Hepatocyte (in vitro differentiated cells): ENCODE measurements at places on chromosomes 3 and 15. TPM values are rescaled to one million over a fixed set of nuclear protein-coding genes. Genes with fewer than 3 reads are reported as not detected.

Gene CSPG5
- 0.32 and 0.34 TPM in 2 replicates for polyA plus RNA-seq

DNA sequence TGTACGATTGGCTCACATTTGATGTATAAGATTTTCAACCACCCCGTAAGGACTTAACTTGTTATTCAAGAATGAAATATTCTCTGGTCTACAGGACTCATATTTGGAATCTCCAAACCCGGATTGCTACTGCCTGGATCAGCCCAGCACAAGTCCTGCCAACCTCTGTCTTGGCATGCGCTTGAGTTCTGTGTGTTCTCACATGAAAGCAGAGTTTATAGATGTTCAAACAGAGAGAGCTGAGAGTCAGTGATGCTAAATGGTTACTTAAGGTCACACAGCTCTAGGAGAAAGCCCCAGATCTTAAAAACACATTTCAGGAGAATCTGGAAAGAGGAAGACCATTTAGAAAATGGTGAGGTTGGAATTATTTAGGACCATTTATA is 268.0 kb upstream of the TBL1XR1 start:
- DNase-seq = no peak

DNA sequence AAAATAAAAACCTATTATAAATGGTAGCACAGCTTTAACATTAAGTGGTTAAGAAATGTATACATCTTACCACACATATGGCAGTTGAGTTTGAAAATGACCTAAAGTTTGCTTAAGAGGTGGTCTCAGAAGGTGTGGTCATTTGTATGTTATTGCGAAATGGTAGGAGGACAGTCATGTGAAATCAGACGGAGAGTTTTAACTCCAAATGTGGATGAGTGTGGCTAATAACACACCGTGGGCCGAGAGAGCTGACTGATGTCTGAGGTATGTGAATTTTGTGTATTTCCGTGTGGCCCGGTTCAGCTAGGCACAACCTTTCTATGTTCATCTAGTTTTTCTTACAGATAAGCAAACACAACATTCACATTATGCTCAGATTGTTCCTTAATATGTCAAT is 71.9 kb downstream of the ARNT2 start:
- DNase-seq = no peak

Gene CACNA2D3
- 1.3 and 2.5 TPM in 2 replicates for polyA plus RNA-seq

GRCh38 chr15:79973456-79974195 is 2.6 kb upstream of the BCL2A1 start:
- no peak for DNase-seq

- DNase-seq = no peak
Observed at GRCh38 chr3:81442758-81443456, 318.5 kb downstream of the GBE1 start.

DNA sequence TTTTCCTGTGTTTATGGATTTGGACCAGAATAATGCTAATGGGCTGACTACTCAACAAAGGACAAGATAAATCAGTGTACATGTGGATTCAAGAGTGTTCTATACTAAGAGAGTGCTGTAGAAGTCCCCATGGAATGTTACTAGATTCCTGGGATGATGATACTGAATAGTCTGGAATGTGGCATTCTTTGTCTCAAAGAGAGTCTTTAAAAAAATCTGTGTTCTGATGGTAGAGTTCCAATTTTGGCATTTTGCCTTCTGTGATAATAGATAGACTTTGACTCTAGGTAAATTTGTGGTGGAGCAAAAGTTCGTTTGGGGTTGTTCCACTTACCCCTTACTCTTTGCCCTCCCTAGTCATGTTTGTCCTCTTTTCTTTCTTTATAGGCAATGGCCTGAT is 43.7 kb downstream of the NMD3 start:
- DNase-seq = no peak

- DNase-seq = peak; percentile 90
Observed at GRCh38 chr3:192917404-192918274, at the start of gene MB21D2. TSS of gene MB21D2 (minus strand) at chr3:192917856. CDS start at chr3:192917840, 16 bp downstream.

DNA sequence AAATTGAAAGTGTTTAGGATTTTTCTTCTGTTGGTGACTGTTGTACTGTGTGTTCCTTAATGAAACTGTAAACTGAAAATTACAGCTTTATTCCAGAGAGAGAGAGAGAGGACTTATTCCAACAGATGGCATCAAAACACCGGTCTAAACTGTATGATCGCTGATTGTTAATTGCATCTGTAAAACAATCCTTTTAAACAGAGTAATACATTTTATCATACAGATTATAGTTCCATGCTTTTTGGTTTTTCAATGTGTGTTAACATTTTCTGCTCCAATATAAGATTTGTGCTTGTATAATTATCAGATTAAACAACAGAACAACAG is 289.7 kb upstream of the DNAJC19 start:
- no peak for DNase-seq

GRCh38 chr3:133152681-133153220 is 114.6 kb downstream of the TMEM108 start:
- DNase-seq = no peak

Gene NOX5
- not detected in 2 replicates for polyA plus RNA-seq

- no peak for DNase-seq
Observed at GRCh38 chr3:36305929-36306520, 74.3 kb upstream of the STAC start.

- peak; percentile 38 for DNase-seq
Observed at GRCh38 chr15:62549345-62549970, 384.4 kb upstream of the C2CD4B start.

Gene CFAP92
- 0.35 and 1.0 TPM in 2 replicates for polyA plus RNA-seq

DNA sequence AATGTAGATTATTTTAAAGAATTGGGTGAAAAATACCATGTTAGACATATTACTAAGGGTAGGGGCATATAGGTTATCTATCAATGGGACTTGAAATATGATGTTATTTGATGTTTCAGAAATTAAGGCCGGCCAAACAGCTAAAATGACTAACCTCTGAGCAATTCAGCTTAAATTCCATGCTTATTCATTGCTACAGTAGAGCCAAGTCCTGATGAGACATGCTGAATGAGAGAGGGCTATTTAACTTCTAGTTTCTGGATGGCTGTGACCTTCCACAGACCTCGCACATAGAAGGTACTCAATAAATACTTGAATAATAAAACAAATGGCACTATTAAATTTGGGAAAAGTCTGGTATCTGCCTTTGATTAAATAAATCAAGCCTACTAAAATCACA is 175.6 kb upstream of the WNT5A start:
- no peak for DNase-seq

- DNase-seq = no peak
Observed at GRCh38 chr15:56960116-56960515, 41.7 kb downstream of the TCF12 start.

GRCh38 chr3:196621611-196622010 is 17.9 kb upstream of the NRROS start:
- DNase-seq = no peak

- peak; percentile 23 for DNase-seq
Observed at GRCh38 chr15:82871358-82871757, 61.9 kb downstream of the WHAMM start.

GRCh38 chr3:170992854-170993253 is 33.7 kb downstream of the SLC2A2 start:
- no peak for DNase-seq

Gene ZNF197
- polyA plus RNA-seq = 5.3 and 7.1 TPM in 2 replicates

Gene GPD1L
- 6.8 and 7.5 TPM in 2 replicates for polyA plus RNA-seq

DNA sequence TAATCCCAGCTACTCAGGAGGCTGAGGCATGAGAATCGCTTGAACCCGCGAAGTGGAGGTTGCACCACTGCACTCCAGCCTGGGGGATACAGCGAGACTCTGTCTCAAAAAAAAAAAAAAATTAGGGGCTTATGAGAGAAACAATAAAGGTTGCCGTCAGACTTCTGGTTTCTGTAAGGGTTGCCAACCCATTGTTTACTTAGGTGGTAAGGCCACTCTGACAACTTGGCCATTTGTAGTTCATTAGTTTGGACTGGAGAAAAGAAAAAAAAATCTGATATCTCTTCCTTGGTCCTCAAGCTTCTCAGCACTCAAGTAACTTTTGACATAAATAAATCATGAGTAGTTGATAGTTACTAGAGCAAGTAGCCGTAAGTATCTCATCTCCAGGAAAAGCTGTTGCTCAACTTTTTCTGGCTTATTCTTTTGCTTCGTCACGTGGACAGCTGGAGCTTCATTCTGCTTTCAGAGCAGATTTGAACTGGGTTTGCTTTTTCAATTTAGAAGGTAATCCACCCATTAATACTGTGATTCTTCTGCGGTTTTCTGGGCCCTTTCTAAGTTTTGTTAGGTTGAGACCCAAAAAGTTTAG is 9.4 kb downstream of the SNX1 start:
- peak; percentile 42 for DNase-seq

DNA sequence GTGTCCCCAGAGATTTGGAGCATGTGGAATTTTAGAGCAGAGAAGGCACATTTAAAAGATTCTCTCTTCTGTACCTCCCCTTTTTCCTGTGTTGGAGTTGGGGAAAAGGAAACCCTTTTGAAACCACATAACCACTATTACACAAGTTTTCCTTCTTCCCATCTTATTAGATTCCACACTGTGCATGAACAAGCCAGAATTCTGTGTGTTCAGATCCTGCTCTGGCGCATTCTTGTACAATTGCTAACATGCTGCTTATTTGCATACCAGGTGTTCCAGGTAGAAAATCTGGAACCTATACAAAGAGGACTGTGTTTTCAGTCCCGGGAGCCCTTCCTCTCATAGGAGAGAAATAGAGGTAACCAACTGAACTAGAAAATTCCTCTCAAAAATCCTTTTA is 2.6 kb upstream of the CIB2 start:
- peak; percentile 37 for DNase-seq

- DNase-seq = no peak
Observed at GRCh38 chr15:22831473-22831872, 7.0 kb upstream of the NIPA2 start.

DNA sequence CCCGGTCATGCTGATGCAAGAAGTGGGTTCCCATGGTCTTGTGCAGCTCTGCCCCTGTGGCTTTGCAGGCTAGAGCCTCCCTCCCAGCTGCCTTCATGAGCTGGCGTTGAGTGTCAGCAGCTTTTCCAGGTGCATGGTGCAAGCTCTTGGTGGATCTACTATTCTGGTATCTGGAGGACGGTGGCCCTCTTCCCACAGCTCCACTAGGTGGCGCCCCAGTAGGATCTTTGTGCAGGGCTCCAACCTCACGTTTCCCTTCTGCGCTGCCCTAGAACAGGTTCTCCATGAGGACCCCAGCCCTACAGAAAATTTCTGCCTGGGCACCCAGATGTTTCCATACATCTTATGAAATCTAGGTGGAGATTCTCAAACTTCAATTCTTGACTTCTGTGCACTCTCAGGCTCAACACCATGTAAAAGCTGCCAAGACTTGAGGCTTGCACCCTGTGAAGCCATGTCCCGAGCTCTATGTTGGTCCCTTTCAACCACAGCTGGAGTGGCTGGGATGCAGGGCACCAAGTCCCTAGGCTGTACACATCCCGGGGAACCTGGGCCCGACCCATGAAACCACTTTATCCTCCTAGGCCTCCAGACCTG is 238.4 kb upstream of the MDFIC2 start:
- peak; percentile 70 for DNase-seq

- DNase-seq = no peak
Observed at GRCh38 chr3:179921500-179921899, 115.2 kb downstream of the PEX5L start.

Gene TRPM1
- polyA plus RNA-seq = not detected in 2 replicates

Gene IVD
- polyA plus RNA-seq = 56.6 and 71.6 TPM in 2 replicates

Gene P2RY14
- polyA plus RNA-seq = 0.11 TPM in 1 of 2 replicates, not detected in the other

- no peak for DNase-seq
Observed at GRCh38 chr3:12752809-12753208, 6.2 kb downstream of the TMEM40 start.

GRCh38 chr3:119444590-119444989 is 18.8 kb downstream of the TMEM39A start:
- DNase-seq = no peak

Gene LMCD1
- 325 and 347 TPM in 2 replicates for polyA plus RNA-seq

Gene RAMAC
- polyA plus RNA-seq = 55.5 and 64.2 TPM in 2 replicates

GRCh38 chr3:160673188-160673587 is 3.8 kb upstream of the ARL14 start:
- DNase-seq = no peak

DNA sequence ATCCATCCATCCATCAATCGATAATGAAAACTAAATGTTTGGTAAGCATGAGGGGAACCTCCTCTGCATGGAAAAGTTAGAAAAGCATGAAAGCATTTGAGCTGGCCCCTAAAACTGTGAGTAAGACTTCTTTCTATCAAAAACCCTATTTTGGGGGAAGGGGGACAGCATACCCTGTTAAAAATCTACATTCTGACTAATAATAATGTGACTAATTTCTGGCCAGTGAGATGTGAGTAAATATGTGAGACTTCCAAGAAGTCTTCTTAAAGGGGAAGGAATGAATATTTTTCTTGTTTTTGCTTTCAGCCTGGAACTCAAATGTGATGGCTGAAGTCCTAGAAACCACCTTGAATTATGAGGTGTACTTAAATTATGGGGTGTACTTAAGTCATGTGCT is 54.9 kb downstream of the C3orf85 start:
- DNase-seq = no peak

DNA sequence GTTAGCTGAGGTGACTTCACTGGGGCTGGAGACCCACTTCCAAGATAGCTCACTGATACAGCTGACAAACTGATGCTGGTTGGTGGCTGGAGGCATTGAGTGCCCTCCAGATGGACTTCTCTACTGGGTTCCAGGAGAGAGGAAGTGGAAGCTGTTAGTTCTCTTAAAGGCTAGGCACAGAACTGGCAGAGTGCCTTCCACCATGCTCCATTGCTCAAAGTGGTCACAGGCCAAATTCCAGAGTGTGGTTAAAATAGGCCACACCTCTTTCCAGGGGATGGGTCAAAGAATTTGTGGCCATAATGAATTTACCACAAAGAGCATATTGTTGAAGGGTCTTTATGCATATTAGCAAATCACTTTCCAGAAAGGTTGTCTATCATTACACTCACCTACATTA is 74.2 kb downstream of the NMD3 start:
- no peak for DNase-seq
